ENCODE measurements at places on chromosomes 2 and 18.

GRCh38 chr18:9417073-9417851 is 58.1 kb upstream of the RALBP1 start:
- no peak for DNase-seq

GRCh38 chr18:27497246-27497645 is 312.1 kb upstream of the CHST9 start:
- no peak for DNase-seq

DNA sequence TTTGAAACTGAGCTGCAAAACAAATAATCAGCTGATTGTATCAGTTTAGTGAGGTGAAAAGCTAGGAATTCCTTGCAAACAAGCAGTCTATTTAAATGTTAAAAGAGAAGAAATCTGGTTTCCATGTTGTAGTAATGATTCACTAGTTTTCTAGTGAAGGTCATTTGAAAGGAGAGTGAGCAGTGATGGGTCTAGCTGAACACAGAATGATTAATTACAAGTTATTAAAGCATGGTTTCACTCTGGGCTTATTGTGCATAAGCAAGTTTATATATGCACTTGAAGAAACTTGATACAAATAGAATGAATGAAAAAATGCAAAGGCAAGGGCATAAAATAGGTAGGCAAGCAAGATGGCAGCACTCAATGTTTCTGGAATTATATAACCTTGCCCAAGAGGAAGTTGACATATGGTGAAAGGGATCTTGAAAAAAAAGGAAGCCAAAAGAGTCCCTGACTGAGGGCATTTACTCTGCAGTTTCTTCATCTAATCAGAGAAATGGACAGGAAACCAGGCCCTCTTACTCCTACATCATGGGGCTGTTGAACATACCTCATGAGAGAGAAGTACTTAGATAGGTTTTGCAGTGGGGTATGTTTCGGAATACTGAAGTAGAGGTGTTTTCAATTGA is 53.2 kb downstream of the PLCL1 start:
- no peak for DNase-seq

- DNase-seq: no peak
These were observed 42.9 kb upstream of the CABYR start for GRCh38 chr18:24095976-24096375.

DNA sequence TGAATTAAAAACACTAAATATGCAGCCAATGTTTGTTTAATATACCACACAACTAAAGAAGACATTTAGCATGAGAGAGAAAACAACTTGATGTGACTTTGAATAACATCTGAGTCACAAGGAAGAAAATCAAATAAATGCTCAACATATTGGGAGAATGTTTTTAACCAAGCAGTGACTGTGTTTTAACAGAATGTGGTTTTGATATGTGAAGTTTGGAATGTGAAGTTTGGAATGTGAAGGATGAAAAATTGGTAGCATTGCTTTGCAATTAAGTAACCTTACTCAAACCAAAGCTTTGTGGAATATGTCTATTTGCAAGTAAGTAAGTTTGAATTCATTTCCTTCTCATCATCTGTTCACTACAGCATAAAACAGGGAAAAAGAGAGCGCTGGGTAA is 128.2 kb upstream of the DNAJC10 start:
- DNase-seq: no peak

- DNase-seq: no peak
These were observed 143.8 kb downstream of the SH3BP4 start for GRCh38 chr2:235095569-235095968.

- DNase-seq: no peak
These were observed 26.8 kb upstream of the DCC start for GRCh38 chr18:52313213-52313612.

GRCh38 chr2:78309460-78309859 is 716.0 kb upstream of the REG3G start:
- DNase-seq: no peak

DNA sequence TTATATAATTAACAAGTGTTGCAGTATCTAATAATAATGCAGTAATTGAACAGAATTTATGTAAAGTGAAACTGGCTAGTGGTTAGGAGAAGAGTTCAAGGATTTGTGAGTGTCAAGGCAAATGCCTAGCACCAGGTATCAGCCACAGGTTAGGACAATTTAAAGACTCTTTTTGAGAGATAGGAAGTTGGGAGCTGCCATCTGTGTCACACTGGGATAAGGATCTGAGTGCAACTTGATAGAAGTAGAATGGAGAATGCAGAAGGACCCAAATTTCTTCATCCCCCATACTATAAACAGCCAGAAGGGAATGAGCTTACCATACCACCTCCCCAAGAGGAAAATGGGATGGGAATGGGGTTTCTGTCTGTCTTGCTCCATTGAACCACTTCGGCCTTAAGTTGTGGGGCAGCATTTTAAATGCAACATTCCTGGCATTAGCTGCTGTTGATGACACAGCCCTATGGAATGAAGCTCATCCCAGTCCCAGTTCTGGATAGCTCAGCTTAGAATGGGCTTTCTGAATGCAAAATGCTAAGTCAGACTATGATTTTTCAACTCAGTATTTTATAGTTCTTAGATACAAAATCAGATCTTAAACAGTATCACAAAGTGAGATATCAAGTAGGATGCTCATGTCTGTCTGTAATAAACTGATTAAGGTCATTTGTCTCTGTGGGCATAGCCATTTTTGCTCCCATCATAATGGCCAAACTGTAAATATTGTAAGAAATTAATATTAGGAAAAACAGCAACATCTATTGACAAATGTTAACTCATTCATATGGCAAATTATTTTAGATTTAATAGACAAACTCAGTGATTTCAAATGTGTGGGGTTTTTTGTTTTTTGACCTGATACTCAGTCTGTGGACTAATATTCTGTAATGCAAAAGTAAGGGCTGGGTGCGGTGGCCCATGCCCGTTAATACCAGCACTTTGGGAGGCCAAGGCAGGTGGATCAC is 44.0 kb downstream of the GPR155 start:
- DNase-seq: no peak

DNA sequence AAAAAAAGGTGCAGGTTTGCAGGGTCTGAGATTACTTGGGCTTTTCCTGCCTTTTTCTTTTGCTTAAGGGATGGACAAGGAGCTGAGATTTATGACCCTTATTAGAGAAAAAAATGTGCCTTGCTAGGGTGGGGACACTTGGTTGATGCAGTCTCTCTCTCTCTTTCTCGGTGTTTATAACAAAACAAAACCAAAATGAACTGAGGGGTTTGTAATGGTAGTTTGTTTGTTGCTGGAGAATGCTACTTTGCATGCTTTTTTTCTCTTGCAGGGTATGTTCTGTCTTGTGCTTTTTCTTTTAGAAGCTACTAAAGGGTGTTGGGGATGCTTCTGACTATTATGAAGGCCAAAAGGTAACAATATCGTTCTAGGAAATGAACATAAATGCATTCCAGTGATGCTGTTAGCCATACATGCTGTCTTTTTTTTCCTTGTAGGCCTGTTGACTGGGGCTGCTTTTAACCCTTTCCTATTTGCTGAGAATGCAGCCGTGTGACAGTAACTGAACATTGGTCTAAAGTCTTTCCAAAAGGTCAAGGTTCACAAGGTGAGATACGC is 435 bp downstream of the ZNF532 start:
- DNase-seq: no peak

DNA sequence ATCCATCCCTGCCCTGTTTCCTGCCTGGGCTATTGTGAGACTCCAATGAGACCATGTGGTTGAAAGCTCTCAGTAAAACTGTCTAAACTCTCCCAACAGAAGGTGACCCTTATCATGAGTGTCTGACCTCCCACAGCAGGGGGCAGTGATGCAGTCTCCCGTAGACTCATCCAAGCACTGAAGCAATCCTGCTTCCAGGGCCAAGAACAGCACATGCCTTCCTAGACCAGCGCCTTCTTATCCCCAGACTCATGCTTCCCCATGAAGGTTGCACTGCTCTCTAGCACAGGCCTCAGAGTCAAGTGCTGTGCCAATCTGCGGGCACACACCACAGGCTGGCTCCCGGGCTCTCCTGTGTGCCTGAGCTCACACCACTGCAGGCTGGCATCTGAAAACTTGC is 112.3 kb downstream of the TNS1 start:
- no peak for DNase-seq

DNA sequence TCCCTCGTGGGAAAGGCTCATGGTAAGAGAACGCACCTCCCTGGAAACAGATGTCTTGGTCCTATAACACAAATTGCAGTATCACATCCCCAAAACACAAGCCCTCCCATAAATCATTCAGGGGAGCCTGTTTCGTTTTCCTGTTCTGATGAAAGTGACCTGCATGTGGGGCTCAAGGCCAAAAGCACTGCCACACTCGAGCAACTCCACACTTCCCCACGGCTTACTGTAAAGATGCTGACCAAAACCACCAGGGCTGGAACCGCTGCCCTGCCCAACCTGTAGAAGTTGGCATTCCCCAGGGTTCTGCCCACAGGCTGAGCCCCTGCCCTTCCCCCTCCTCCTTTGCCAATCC is 139.7 kb downstream of the BCL11A start:
- DNase-seq: no peak

- DNase-seq: no peak
These were observed 203.2 kb downstream of the SH3RF3 start for GRCh38 chr2:109331896-109332848.

GRCh38 chr2:133360882-133361281 is 207.4 kb downstream of the NCKAP5 start:
- no peak for DNase-seq

- no peak for DNase-seq
These were observed 3.5 kb upstream of the SMCHD1 start for GRCh38 chr18:2651981-2652380.

- no peak for DNase-seq
These were observed 36.8 kb upstream of the ATP8B1 start for GRCh38 chr18:57839942-57840381.

- no peak for DNase-seq
These were observed 78.8 kb upstream of the TTC39C start for GRCh38 chr18:23935804-23936203.

GRCh38 chr2:4882421-4882820 is 809.8 kb upstream of the SOX11 start:
- DNase-seq: no peak

GRCh38 chr2:107334306-107334705 is 448.3 kb upstream of the ST6GAL2 start:
- no peak for DNase-seq

- no peak for DNase-seq
These were observed 3.4 kb upstream of the FAM161A start for GRCh38 chr2:61857224-61857623.

GRCh38 chr18:63953811-63954210 is 4.7 kb downstream of the HMSD start:
- no peak for DNase-seq

DNA sequence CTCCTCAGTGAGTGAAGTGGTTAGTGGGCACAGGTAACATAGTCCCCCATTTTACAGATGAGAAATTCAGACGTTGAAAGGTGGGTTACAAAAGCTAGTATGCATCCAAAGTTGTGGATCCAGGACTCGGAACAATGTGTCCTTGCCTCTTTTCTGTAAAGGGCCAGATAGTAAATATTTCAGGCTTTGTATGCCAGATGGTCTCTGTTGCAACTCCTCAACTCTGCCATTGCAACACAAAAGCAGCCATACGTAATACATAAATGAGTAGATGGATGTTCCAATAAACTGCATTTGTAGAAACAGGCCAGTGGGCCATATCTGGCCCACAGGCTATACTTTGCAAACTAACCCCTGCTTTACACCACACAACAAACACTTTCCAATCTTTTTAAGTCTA is 166.6 kb upstream of the PKDCC start:
- DNase-seq: no peak

DNA sequence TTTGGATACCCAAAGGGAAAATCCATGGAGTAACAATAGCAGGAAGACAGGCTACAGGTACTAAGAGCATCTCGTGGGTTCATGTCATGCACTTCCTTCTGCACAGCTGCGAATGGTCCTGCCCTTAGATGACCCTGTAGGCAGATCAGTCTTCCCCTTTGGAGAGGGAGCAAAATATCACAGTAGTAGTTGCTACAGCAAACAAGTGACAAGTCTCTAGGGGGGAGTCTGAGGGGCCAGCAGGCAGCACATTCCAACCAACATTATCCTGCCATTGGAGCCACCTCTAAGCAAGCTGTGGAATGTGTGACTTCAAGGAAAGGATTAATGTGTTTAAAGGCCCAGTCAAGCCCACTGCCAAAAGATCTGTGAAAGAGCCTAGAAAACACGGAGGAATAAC is 273.2 kb upstream of the PARD3B start:
- no peak for DNase-seq

- DNase-seq: peak; percentile 6
These were observed 66.1 kb upstream of the NXPH2 start for GRCh38 chr2:138846216-138846821.

- no peak for DNase-seq
These were observed 96.4 kb downstream of the LOXHD1 start for GRCh38 chr18:46560671-46561045.

DNA sequence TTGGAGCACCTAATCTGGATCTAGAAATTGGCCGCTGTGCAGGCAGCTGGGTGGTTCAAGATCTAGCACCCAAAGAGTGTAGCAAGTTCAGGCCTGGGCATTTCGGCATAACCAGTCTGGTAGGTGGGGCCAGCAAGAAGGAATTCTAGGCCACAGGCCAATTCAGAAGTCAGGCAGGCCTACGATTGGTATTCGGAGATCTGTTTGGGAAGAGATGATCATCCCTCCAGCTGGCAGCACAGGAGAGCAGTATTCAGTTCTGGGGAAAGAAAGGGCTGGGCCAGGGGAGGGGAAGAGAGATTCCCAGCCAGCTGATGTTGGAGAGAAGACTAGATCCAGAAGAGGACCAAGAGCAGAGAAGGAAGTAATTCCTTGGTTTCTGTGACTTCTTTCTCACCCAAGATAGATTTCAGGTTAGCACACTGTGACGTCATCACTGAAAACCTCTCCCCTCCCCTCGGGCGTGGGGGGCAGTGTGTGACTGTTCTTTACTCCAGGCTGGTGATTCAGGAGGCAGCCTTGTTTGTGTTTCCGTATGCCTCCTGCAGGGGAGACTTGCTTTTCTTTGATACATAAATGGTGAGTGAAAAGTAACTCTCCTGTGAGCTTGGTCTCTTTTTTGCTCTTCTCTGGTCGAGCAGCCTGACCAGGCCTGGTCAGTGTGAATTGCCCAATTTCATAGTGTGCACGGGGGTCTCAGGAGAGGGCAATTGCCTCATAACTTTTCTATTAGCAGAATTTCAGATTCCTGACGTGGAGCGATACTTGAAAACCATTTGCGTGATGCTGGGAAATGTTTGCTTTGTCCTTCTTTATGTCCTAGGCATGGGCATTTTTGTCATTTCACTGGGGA is 61.1 kb downstream of the MEIS1 start:
- DNase-seq: no peak

GRCh38 chr2:40592218-40592617 is 140.3 kb upstream of the SLC8A1 start:
- DNase-seq: no peak

GRCh38 chr18:55743736-55744135 is 155.7 kb upstream of the TCF4 start:
- DNase-seq: no peak

- DNase-seq: no peak
These were observed 292.9 kb downstream of the XIRP2 start for GRCh38 chr2:167181134-167181533.

GRCh38 chr2:28449488-28450395 is 46.1 kb upstream of the PLB1 start:
- peak; percentile 80 for DNase-seq

GRCh38 chr18:72692086-72692485 is 147.9 kb upstream of the CBLN2 start:
- DNase-seq: no peak
